Breast epithelium (tissue), 4 donors: ENCODE measurements at places on chromosomes 4 and X. TPM values are rescaled to one million over a fixed set of nuclear protein-coding genes. Genes with fewer than 3 reads are reported as not detected.

- DNase-seq, result no peak
Observed at GRCh38 chr4:76607266-76607799, 172.3 kb downstream of the SHROOM3 start.

- no peak for DNase-seq
Observed at GRCh38 chr4:151917145-151917734, 156.4 kb upstream of the GATB start.

DNA sequence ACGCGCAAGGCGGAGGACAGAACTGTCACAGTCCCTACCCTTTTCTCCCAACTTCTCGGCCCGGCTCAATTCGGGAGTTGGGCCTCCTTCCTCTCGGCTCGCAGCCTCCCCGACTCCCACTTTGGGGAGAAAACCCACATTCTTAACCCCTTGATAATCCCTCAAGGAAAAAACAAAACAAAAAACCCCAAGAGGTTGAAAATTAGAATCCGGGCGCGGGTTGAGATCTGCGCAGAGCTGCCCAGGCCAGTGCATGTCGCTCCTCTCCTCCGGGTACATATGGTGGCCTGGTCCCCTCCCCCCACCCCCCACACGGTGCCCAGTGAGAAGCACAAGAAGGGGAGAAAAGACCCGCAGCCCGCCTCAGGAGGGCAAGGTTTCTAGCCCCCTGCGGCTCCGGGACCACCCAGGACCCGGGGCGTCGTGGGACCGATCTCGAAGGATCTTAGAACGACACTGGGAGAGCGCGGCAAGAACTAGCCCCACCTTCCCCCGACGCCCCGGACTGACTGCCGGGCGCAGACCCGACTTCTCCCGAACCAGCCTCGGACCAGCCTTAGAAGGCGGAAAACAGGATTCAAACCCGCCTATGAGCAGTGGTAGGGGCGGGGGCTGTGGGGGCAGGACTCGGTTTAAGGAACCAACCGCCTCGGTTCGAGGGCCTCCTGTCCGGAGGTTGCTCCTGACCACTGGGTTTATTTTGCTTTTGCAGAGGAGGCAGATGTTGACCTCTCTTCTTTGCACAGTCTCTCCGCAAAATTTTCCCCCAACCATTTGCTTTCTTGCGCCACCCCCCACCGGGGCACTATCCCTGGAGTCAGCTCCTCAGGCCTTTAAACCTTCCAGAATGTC, 2.5 kb upstream of the PDGFRA start:
- DNase-seq, result peak; percentile 38

Gene GAGE12F
- not detected for total RNA-seq

DNA sequence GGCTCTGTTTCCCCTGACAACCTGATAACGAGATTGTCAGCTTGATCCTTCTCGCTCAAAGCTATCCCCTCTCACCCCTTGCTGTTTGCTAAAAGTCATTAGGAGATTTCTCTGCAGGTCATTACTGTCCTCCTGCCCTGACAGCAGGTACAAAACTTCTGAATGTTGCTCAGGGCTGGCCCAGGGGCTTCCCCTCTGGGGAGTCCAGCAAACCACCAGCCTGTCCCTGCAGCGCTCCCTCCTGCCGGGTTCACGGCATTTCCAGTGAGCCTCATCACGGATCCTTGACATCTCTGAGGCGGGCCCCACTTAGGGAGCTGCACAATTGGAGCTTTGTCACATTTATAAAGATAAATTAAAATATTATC, 5.2 kb upstream of the SORCS2 start:
- DNase-seq, result peak; percentile 38

Gene CCDC110
- 1.3 TPM for total RNA-seq

- DNase-seq, result no peak
Observed at GRCh38 chr4:63589796-63590195, 819.5 kb downstream of the TECRL start.

Gene ZNF141
- 53.0 TPM for total RNA-seq

- DNase-seq, result no peak
Observed at GRCh38 chr4:37627263-37627662, 58.9 kb downstream of the RELL1 start.

Gene EGF
- 15.5 TPM for total RNA-seq
